Brain pericyte (primary cell): ENCODE measurements at places on chromosomes 4 and X.

- DNase-seq: no peak
Observed at GRCh38 chr4:67091673-67092072, 453.6 kb downstream of the CENPC start.

- DNase-seq: no peak
Observed at GRCh38 chr4:24007860-24008261, 118.0 kb upstream of the PPARGC1A start.

DNA sequence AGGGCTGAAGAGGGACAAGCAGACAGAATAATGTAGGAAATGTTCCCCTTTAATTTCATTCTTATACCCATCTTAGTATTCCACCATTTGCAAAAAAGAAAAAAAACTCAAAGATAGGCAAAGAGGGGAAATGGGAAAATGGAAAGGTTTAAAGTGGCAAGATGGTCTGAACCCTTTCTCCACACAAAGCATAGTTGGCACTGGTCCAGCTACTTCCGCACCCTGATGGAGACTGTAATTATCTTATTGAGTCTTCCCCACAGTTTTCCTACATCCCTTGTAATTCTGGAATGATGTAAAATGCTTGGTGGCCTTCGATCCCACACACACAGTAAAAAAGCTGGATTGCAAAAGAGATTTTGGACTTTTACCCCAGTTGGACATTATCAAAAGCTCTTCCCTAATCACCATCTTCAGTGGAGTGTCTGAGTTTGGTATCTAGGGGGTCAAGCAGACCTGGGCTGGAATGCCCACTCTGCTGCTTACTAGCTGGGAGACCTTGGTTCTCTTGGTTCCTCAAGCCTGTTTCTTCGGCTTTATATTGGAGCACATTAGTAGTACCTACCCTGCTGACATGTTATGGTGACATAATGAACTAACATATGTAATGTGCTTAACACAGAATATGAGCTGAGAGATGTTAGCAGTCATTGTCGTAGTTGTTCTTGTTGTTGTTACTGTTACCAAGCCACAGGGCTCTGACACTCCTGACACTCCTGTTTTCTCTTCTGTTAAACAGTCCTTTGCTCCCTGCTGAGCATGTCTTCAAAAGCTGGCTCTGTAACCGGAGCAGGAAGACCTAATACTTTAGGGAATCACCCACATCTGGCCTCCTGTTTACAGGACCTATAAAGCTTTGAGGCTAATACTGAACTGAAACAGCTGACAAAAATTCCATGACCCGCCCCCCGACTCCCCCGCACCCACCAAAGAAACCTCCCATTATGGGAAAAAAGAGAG, 4.7 kb downstream of the SRPX2 start:
- peak; percentile 69 for DNase-seq

- no peak for DNase-seq
Observed at GRCh38 chr4:89136525-89136924, 25.2 kb downstream of the TIGD2 start.

GRCh38 chr4:128061566-128062536, 739 bp downstream of the LARP1B start:
- no peak for DNase-seq

- no peak for DNase-seq
Observed at GRCh38 chr4:165367040-165367439, 11.8 kb upstream of the CPE start.

GRCh38 chrX:97704881-97705280, 821.2 kb downstream of the RPA4 start:
- no peak for DNase-seq

DNA sequence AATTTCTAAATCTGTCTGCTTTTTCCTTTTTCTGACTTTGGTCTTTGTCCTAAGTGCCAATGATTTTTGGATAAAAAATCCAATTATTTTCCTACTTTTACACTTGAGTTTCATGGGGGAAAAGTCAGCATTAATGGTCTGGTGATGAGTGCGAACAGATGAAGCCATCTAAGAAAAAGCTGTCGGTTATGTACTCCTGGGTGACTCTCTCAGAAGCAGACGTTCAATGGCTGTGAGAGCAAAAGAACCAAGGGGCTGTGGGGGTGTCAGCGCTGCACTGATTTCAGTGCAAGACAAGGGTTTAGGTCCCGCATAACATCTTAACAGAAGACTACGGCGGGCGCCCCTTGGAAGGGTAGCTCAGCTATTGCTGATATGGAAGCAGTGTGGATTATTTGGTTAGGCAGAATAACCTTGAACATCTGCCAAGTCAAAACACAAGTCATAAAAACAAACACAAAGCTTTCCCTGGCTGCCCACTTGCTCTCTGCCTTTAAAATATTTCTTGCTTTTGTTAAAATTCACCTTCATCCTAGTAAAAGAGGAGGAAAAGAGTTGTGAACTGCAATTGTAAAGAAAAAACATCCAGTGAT, 240.5 kb downstream of the MAML3 start:
- DNase-seq: no peak

- no peak for DNase-seq
Observed at GRCh38 chrX:149630681-149631233, 835 bp downstream of the TMEM185A start.

DNA sequence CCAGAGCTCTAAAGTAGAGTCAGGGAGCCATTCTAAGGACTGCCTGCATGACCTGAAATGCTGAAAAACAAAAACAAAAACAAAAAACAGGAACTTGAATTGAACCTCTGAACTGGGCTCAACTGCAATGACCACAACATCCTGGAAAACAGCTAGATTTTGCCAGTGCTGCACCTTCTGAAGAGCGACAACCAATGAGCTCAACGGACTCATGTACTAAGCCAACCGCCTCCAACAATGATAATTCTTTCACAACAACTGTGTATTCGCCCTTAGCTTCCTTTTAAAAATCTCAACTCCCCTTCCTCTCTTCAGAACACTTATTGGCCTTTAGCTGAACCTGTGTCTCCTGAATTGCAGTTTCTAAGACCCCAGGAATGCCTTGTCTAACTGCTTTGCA, 69.8 kb downstream of the HAUS3 start:
- DNase-seq: no peak

DNA sequence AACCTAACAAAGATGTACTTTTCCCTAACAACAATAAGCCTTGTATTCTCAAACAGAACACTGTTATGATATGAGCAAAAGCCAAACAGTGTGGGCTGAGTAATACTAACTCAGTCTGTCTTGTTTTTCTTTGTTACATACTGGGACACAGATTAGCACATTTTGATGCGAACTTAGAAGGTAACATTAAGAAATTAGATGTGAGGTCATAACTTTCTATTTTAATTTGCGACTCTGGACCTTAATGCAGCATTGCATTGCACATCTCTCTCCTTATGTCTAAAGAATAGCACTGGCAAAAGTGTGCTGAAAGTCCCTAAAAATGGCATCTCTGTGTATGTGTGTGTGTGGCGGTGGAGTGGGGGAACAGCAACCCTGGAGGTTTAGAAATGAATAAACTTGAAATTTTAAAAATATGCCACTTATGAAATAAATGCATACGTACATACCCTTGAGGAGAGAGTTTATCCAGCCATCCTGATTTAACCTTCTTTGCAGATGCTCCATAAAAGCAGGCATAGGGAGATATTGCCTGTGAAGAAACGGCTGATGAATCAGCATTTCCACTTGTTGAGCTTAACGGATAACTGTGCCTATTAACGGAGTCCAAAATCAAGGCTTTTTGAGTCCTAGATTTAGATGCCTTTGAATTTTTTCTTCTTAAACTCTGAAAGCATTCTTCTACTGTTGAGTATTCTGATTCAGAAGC, 34.2 kb downstream of the ARAP2 start:
- DNase-seq: no peak

GRCh38 chrX:143287236-143287635, 230.0 kb downstream of the SPANXN3 start:
- DNase-seq: no peak

DNA sequence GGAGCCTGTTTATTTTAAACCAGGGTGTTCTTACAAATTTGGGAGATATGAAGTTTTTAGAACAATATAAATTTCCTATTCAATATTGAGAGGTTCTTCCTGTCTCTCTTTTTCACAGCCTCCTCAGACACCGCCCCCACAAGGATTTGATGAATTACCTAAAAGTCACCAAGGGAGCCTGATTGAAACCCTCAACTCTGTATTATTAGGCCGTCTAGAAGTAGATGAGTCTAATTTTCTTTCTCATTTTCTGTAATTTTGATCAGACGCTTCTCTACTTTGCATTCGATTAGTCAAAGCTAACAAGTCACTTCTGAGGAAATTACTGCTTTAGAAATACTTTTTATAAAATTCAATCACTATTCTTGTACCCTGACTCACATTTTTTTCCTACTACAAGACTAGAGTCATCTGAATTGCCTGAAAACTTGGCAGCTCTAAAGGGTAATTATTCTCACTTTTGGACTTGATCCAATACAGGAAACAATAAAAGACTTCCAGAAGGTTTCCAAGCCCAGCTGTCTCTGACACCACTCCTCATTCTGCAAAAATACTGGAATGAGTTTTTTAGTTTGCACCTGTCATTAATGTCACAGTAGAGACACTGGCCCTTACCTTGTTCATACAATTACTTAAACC, 111.2 kb downstream of the ELOVL6 start:
- no peak for DNase-seq

DNA sequence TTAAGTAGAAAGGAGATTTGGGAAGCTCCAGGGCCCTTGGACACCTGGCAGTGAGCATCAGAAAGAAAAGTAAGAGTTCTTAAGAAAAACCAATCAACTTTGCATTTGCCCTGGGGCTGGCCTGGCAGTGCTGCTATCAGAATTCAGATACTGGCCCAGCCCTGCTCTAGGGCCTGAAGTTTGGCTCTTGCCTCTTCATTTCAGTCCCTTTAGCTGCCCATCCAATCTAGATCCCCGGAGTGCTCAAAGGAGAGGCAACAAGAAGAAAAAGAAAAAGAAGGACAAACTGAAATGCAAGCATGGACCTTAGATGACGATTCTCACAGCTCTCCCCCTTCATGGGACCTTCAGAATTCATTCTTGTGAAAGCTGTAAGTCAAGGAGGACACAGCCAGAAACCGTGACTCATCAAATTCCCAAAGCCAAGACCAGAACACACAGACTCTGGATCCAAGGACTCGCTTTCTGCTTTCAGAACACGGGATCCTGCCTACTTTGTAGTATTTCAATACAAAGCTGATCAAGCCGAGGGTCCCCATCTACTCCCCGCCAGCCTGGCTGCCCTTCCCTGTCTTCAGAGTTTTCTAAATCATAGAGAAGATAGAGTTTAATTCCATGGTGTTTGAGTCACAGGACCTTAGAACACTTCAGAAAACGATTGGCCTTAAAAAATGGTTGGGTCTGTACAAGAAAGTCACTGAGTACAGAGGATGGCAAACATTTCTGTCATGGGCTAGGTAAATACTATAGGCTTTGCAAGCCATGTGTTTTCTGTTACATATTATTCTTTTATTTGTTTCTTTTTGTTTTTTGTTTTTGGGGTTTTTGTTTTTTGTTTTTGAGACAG, 103.7 kb downstream of the RBM47 start:
- DNase-seq: no peak

GRCh38 chr4:152719801-152720556, 40.2 kb upstream of the TMEM154 start:
- DNase-seq: no peak

- no peak for DNase-seq
Observed at GRCh38 chr4:95539106-95539505, 9.7 kb downstream of the UNC5C start.

- peak; percentile 5 for DNase-seq
Observed at GRCh38 chrX:46628460-46629371, 55.2 kb downstream of the CHST7 start.

DNA sequence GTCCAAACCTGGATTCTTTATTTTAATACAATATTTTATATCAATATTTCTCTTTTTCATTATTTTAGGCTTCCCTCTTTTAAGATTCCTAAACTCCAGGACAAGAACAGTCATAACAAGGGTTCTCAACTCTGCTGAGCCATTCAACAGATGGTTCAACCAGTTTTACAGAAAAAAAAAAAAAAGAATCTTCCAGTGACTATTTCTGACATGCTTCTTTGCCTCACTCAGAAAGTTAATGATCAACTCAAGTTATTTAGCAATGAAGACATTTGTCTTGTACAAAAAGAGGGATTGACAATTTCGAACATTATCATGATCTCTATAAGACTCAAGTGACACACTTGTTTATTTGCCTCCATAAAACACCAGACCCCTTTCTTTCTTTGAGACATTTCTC, 282.6 kb upstream of the GRID2 start:
- DNase-seq: no peak

DNA sequence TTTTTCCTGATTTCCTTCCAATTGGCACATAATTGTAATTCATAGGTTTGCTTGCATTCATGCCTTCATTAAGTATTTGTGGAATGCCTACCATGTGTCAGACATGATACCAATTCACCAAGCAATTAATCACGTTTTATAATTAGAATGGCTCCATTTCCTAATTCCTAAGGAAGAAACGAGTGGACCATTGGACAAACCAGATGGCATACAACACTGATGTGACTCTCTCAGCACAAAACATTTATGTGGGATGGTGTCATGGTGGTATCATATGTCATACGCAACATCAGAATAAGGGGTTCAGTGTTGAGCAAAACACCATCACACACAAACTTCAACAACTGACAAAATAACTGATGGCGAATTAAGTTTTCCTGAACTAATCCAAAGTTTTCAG, 502.8 kb downstream of the DMD start:
- DNase-seq: no peak

GRCh38 chrX:68931345-68931744, 102.5 kb downstream of the EFNB1 start:
- DNase-seq: no peak

GRCh38 chr4:6960154-6960553, 50.5 kb downstream of the TBC1D14 start:
- DNase-seq: no peak

- DNase-seq: no peak
Observed at GRCh38 chr4:128130621-128131020, 69.5 kb downstream of the LARP1B start.

DNA sequence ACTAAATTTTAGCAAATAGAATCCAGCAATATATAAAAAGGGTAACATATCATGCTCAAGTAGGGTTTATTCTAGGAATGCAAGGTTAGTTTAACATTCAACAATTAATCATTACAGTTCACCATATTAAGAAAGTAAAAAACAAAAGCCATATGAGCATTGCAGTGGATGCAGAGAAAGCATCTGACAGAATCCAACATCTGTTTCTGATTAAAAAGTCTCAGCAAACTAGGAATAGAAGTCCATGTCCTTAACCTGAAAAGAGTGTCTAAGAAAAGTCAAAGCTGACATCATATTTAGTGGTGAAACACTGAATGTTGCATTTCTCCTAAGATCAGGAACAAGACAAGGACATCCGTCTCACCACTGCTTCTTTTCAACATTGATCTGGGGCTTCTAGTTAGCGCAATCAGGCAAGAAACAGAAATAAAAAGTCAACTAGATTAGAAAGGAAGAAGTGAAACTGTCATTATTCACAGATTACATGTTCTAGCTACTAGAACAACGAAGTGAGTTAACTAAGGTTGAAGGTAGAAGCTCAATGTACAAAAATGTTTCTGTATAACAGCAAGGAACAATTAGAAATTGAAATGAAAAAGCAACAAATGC, 49.3 kb downstream of the MRPL1 start:
- DNase-seq: no peak

GRCh38 chr4:61375301-61375700, 175.2 kb downstream of the ADGRL3 start:
- no peak for DNase-seq

GRCh38 chrX:11117745-11118144, 6.6 kb downstream of the HCCS start:
- DNase-seq: no peak
